Pericardium fibroblast (primary cell): ENCODE measurements at places on chromosomes 12 and 14. TPM values are rescaled to one million over a fixed set of nuclear protein-coding genes. Genes with fewer than 3 reads are reported as not detected.

The UNC119B gene
- total RNA-seq: 16.8 and 19.5 TPM in 2 replicates

The ISM2 gene
- 0.12 TPM in 1 of 2 replicates, not detected in the other for total RNA-seq

The AICDA gene
- not detected in 2 replicates for total RNA-seq

The OVCH1 gene
- 0.12 and 0.17 TPM in 2 replicates for total RNA-seq

The CCDC88C gene
- 0.70 and 0.85 TPM in 2 replicates for total RNA-seq

The KLHL33 gene
- total RNA-seq: 0.09 and 0.12 TPM in 2 replicates

The PIWIL1 gene
- not detected in 2 replicates for total RNA-seq

The KCNH3 gene
- total RNA-seq: not detected in 2 replicates

The STAB2 gene
- not detected in 2 replicates for total RNA-seq

The TSPAN11 gene
- total RNA-seq: 0.23 and 3.7 TPM in 2 replicates

The KRT73 gene
- total RNA-seq: not detected in 2 replicates

The POTEM gene
- total RNA-seq: not detected in 2 replicates

The RDH12 gene
- total RNA-seq: not detected in 2 replicates

The APOLD1 gene
- 0.77 and 2.0 TPM in 2 replicates for total RNA-seq

The LARP4 gene
- total RNA-seq: 13.0 and 14.6 TPM in 2 replicates

The NRXN3 gene
- 2.2 and 4.1 TPM in 2 replicates for total RNA-seq

The ZFHX2 gene
- 0.12 and 0.17 TPM in 2 replicates for total RNA-seq

The NRL gene
- total RNA-seq: 0.12 and 3.7 TPM in 2 replicates

The TAC3 gene
- not detected in 2 replicates for total RNA-seq

The BEGAIN gene
- 0.09 and 0.35 TPM in 2 replicates for total RNA-seq

The ALX1 gene
- 0.12 and 6.1 TPM in 2 replicates for total RNA-seq

The RNASE1 gene
- total RNA-seq: 1.3 TPM in 1 of 2 replicates, not detected in the other
